ENCODE measurements at places on chromosomes 1 and 21.

GRCh38 chr1:7325254-7325653, 445.8 kb upstream of the VAMP3 start:
- no peak for DNase-seq

DNA sequence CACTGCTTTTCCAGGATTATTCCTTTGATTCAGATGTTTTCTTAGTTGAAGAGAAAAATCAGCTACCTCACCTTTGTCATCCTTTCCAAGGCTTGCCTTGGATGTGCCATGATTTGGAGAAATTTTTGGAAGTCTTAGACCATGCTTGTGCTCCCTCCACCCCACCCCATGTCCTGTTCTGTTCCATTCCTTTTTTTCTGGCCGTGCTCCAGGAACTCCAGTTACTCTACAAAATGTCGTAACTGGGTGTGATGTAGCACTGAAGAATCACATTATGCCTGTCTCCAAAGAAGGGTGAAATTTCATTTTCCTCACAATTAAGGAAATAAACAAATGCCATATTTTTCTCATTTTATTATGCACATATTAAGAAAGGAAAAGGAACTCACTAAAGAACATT, 217.8 kb upstream of the ZRANB2 start:
- no peak for DNase-seq

DNA sequence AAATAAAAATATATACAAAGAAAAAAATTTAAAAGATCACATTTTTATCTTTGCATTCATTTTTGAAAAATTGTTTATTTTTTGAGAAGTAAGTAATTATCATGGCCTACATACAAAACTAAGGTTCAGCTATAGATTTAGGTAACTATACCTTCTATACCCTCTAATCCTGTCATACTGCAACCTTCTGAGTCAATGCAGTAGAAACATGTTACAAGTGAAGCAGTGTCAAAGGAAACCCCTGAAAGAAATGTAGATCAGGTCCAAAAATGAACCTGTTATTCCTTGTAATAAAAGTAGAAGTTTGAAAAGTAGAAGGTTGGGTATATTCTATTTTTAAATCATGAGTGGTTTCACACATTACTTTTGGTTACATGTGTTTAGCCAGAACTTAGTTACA, 51.3 kb downstream of the PTGS2 start:
- no peak for DNase-seq

GRCh38 chr1:8212580-8213031, 105.3 kb upstream of the SLC45A1 start:
- DNase-seq = no peak

DNA sequence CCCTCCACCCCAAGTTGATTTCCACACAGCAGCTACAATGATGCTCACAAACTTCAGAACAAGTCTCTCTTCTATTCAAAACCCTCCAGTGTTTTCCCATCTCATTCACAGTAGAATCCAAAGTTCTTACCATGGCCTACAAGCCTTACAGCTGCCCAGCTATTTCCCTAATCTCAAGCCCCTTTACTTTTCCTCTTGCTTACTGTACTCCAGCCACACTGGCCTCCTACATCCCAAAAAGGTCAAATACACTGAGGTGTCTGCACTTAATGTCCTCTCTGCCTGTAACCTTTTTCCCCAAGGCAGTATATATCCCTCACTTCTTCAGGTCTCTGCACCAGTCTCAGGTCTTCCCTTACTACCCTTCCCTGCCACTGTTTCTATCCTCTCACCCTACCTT, 2.6 kb downstream of the RAP1A start:
- DNase-seq = no peak

DNA sequence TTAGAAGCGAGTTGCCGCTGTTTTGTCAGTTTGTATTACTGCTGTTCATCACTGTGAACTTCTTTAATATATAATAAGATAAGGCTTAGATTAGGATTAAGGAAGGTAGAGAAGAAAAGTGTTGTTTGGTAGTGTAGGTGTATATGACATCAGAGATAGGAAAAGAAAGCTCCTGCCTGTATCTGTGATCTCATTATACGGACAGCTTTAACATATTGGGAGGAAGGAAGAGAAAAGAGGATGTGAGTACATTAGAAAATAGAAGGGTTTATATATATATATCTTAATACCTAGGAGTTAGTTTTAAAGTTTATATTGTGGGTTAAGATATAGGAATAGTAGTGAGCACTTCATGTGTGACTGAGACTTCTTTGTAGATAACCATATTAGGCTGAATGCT, 71.0 kb downstream of the RALGPS2 start:
- DNase-seq = no peak

DNA sequence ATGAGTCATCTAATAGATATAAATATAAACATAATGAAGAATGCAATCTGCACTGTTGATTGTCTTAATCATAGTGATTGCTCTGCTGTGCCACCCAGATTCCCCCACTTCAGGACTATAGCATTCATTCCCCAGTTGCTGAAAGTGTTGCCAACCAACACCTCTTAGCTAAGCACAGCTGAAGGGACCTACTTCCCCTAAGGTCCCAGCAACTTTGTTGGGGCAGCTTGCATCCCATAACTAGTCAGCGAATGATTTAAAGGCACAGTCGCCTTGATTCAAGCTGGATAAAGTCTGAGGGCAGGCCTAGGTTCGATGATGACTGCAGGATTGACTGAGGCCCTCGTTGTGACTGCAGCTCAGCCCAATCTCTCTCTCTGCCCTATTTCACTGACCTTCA, 14.3 kb upstream of the RGS1 start:
- no peak for DNase-seq

DNA sequence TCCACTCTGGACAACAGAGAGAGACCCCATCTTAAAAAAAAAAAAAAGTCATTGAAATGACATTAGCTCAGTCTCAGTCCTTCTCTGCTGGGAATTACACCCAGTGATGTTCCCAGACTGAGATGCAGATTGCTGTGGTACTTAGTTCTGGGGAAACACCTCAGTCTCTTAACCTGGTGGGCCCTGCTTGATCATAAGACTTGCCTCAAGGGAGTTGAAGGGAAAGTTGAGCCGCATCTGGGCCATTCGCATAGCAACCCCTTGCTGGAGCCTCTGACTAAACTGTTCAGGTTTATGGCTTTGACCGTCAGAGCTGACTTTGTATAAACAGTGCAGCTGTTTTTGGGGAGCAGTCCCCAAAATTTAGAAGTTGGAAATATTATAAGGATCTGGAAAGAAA, 13.4 kb downstream of the FCRL4 start:
- no peak for DNase-seq

GRCh38 chr1:17875171-17875881, 120.2 kb downstream of the ACTL8 start:
- DNase-seq = no peak

DNA sequence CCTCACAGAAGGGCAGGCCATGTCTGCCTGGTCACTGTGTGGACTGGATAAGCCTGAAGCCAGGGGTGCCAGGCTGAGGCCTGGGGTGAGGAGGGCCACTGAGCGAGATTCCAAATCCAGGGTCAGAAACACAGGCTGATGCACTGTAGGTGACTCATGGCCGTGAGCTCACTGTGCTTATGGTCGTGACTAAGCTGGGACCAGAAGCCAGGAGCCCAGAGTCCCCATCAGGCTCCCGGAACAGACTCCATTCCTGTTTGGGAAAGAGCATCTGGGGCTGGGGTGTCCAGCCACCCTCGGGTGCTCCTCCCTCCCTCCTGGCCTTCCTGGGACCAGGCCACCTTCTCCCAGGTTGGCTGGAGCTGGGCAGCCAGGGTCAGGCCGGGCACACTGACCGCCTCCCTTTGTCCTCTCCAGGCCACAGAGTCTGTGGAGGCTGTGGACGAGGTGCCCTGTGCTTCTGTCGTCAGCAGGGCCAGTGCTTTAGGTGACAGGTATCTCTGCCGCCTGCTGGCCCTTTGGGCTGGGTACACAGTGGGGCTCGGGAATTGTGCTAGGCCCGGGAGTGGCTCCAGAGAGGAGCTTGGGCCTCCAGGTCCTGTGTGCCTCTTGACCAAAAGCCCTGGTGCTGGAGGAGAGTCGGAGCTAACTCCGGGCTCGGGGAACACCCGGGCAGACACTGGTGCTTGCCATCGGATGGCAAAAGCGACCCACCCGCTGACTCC, 36.7 kb downstream of the AJAP1 start:
- DNase-seq = no peak

- no peak for DNase-seq
Observed at GRCh38 chr1:47738560-47739182, 258.5 kb downstream of the TRABD2B start.

DNA sequence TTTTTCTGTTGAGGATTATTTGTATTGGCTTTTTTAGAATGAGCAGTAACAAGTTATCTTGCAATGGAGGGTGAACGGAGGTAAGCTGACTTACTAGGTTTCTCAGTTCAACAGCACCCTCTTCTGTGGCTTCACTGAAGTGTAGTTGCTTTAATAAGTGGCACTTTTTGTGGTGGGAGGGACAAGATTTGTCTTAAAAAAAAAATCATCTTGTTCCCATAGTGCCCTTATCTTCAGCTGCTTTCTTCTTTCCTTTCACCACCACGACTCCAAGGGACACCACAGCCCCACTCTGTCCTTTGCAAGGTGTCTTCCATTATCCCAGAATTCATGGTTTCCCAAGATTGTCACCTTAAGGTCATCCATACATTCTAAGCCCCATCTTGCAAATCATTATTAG, 92.9 kb downstream of the PIGK start:
- no peak for DNase-seq

DNA sequence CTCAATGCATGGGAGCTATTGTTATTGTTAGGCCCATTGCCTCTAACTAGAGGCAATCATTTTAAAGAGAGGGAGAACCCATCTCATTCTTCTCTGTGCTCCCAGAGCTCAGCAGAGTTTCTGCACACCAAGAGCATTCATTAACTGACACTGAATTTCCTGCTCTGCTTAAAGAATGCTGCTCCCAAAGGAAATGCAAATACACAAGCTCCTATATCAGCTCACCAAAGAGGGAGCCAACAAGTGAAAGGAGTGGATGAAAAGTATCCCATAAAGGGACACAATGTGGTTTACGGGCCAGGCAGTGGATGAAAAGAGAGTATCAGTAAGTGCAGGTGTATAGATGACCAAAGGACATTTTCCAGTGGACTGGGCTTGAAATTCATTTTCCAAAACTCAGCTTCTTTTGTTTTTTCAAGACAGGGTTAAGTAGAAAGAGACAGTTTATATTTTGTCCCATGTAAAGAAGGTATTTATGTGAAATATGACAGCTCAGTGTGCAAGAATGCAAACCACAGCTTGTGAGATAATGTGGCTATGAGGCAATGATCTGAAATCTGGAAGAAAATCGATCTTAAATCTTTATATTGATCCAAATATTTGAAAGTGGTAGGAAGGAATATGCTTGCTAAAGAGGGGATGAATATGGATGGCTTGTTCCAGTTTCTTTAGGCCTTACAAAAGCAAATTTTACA, 207.7 kb upstream of the CAMK1G start:
- DNase-seq = no peak

- DNase-seq = no peak
Observed at GRCh38 chr1:233998891-233999290, 94.4 kb downstream of the SLC35F3 start.

DNA sequence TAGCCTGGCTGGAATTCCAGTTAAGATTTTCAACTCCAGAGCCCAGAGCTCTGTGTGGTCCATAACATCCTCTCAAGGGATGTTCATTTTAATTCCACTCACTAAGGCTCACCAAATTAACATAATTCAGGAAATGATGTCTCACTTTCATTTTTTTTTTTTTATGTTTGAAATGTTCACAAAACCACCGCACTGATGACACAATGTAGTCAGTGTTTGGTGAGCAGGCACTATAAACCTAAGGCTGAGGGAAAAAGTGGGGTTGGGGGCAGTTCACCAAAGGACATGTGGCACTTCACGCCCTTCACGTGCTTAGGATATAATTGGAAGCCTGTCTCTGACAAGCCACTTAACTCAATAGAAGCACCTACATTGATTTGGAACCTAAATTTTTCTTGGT, 177.3 kb upstream of the CAMK1G start:
- DNase-seq = no peak

GRCh38 chr21:26144031-26144430, 26.5 kb downstream of the APP start:
- no peak for DNase-seq

- DNase-seq = no peak
Observed at GRCh38 chr21:38986406-38986805, 180.7 kb downstream of the ETS2 start.

DNA sequence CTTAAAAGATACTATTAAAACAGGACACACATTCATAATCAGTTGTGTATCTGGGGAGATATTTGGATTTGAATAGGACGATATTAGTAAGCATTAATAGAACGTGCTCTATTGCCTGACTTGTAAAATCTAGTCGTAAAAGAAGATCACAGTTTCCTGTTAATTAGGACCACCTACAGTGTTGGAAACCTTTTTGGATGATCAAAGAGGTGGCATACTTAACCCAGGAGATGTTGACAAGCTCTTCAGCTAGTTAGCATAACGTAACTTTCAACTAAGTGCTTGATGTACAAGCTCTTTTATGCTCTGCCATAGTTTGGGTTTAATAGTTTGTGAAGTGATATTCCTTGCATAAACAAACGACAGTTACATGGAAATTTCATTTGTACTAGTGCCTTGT, 293.3 kb upstream of the NR5A2 start:
- DNase-seq = no peak

DNA sequence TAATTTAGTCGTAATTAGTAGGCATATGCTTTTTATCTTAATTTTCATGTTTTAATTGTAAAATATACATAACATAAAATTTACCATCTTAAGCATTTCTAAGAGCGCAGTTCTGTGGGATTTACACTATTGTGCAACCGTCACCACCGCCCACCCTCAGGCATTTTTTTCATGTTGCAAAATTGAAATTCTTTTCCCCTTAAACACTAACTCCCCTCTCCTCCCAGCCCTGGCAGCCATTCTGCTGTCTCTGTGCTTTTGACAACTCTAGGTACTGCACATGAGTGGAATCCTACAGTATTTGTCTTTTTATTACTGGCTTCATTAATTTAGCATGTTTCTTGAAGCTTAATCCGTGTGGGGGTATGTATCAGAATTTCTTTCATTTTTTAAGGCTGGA, 7.8 kb downstream of the PIK3CD start:
- DNase-seq = no peak

DNA sequence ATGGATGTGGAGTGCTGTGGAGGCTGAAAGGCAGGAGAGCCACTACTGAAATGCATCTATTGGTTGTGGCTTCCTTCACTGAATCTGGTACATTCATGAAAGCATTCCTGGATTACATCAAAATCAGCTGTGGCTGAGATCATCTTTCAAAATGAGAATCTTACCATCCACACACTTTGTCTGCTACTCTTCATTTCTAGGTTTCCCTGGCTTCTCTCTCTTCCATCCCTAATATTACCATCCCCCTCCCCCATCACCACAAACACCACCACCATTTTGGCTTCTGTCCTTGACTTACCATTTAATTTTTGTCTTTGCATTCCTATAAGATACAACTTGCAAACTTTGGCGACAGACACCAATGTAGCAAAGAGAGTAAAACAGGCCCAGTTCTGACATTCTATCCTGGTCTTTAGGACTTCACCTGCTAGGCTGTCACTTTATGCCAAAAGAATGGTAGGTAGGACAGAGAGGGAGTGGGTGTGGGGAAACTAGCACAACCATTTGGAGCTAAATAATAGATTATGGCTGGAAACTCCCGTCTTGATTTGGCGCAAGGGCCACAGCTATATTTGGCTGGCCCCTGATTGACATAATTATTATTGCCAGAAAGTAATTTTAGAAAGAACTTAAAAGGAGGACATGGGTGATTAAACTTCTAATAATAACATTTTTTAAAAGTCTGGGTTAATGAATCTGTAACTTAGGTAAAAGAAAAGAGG, 15.1 kb upstream of the DUSP10 start:
- DNase-seq = no peak
